ENCODE measurements at places on chromosomes 7 and 10. TPM values are rescaled to one million over a fixed set of nuclear protein-coding genes. Genes with fewer than 3 reads are reported as not detected.

H2AZ2 gene
- total RNA-seq, result 72.5 TPM

CDHR3 gene
- total RNA-seq, result 0.48 TPM

GCK gene
- total RNA-seq, result 0.21 TPM

COL28A1 gene
- 0.24 TPM for total RNA-seq

POU6F2 gene
- total RNA-seq, result not detected

MEOX2 gene
- total RNA-seq, result not detected

ATAD1 gene
- total RNA-seq, result 86.7 TPM

MACC1 gene
- 50.1 TPM for total RNA-seq

IKZF1 gene
- not detected for total RNA-seq

TACC2 gene
- 7.0 TPM for total RNA-seq

SPDYE5 gene
- not detected for total RNA-seq

AGFG2 gene
- 7.0 TPM for total RNA-seq

LIPF gene
- not detected for total RNA-seq

Data from tracheal epithelial cell (primary cell).